Right renal pelvis (tissue), 4 donors: ENCODE measurements at places on chromosomes 13 and 19.

- DNase-seq, result no peak
These were observed 812 bp downstream of the DPY19L3 start for GRCh38 chr19:32406161-32407003.

DNA sequence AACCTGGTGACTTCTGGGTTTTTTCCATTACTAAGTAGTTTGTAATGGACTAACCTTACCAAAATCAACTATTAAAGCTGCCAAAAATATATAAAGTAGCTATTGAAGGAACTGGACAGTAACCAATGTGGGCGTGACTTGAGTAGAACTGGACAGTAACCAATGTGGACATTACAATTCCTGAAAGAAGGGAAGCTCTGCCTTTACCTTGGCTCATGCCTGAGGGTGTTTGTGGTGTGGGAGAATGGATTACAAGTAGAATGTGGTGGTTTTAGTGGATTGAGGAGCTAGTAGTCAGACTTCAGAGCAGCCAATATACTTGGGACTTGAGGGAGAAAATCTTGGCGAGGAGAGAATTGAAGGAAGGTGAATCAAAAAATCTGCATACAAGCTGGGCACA, 17.5 kb downstream of the LRRC63 start:
- no peak for DNase-seq

DNA sequence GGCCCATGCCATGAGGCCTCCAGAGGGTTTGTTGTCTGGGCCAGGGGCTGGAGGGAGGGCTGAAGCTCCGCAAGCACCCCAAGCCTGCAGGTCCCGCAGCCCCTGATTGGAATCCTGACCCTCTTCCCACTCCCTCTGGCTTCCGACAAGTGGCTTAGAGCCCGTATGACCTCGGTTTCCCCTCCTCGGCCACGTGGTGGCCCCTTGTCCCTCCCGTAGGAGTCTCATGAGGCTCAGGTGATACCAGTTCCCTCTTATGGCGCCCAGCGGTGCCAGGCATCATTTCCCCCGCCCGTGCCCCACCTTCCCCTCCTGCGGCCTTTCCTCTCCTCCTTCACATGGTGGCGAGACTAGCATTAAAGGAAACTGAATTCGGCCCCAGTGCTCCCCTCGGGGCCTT, 6.1 kb downstream of the THOP1 start:
- no peak for DNase-seq

DNA sequence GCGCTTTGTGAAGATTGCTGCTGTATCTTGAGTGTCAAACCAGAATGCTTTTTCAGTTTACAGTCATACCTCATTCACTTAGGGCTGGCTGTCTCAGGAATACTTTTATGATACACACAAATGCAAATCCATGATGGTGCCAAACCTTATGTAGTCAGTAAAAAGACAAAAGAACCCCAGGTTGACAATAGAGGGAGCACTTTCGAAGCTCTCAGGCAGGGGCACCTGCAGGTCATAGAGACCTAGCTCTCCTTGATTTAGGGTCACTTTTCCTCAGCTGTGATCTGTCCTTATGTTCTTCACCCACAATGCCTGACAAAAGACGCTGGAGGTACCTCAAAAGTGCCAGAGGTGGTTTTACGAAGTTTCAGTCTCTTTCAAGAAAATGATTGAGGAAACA, 172.2 kb downstream of the DNAJC15 start:
- no peak for DNase-seq

GRCh38 chr19:35740108-35740422, 2.2 kb downstream of the IGFLR1 start:
- DNase-seq, result no peak

DNA sequence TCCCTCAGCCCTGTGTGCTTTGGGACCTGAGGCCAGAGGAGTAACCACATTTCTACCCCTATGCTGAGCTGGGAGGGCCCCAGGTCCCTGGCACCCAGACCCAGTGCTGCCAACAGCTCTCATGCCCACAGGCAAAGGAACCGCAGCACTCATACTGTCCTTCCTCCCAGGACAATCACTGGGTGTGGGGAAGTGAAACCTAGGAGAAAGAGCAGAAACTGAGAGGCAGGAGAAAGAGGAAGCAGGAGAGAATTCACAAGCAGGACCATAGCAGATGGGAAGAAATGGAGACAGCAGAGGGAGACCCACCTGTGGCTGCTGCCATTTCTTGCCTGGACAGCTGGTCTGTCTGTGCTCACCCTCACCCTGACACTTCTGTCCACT, 18.9 kb downstream of the CCDC97 start:
- no peak for DNase-seq

- no peak for DNase-seq
These were observed 15.3 kb downstream of the WDFY2 start for GRCh38 chr13:51599444-51600176.

- DNase-seq, result no peak
These were observed 6.1 kb downstream of the PPP1R12C start for GRCh38 chr19:55111238-55111831.

DNA sequence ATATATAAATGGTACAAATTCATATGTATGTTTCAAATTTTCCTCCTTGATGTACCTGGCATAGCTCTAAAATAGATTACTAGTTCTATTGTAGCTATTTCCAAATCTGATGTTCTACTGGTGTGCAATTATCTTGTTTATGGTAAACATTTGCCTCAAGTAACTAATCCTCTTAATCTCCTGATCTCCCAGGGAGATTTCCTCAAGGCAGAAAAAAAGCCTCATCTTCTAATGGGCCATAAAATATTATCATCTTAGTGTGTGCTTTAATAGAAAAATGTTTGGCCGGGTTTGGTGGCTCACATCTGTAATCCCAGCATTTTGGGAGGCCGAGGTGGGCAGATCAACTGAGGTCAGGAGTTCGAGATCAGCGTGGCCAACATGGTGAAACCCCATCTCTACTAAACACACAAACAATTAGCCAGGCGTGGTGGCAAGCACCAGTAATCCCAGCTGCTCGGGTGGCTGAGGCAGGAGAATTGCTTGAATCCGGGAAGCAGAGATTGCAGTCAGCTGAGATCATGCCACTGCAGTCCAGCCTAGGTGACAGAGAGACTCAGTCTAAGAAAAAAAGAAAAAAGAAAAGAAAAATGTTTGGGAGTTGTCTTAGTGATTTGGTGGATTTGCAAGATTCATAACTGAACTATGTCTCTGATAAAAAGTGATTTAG, 498.9 kb upstream of the SLITRK5 start:
- no peak for DNase-seq
